ENCODE measurements at places on chromosomes 5 and 9. TPM values are rescaled to one million over a fixed set of nuclear protein-coding genes. Genes with fewer than 3 reads are reported as not detected.

GRCh38 chr5:135153661-135154060, 119.6 kb upstream of the PITX1 start:
- no peak for DNase-seq

- DNase-seq = no peak
Measured at GRCh38 chr9:32723789-32724325, 59.5 kb upstream of the TMEM215 start.

DNA sequence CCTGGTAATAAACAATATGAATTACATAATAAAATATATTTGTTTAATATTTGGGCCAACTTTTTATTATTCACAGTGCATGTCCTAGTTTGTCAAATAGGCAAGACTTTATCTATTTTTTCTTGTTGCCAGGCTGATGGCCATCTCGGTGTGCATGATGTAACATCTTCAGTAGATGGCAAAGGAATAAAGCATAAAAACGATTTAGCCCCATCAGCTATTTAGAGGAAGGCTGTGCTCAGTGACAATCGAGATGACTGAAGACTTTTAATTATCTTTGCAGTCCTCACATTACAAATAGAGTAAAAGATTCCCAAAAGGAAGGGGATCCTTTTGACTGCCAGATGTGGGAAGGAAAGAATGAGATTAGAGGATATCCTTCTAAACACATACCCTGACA, 358.5 kb downstream of the PTPRD start:
- DNase-seq = no peak

DNA sequence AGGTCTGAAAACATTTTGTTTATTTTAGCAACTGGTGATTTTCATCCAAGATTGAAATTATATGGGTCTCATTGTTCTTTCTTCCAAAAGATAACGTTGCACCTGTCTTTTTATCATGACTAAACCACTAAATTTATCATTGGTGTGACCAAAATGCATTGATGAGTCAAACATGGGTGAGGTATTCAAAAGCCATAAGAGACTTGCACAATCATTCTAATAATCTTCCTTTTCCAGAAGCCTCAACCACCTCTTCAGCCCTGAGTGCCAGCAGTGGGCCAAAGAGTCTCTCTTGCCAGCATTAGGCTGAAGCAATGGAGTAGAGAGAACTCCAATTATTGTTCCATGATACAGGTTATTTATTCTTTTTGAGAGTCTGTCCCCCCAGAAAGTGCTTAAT, 198.9 kb downstream of the LURAP1L start:
- DNase-seq = no peak

DNA sequence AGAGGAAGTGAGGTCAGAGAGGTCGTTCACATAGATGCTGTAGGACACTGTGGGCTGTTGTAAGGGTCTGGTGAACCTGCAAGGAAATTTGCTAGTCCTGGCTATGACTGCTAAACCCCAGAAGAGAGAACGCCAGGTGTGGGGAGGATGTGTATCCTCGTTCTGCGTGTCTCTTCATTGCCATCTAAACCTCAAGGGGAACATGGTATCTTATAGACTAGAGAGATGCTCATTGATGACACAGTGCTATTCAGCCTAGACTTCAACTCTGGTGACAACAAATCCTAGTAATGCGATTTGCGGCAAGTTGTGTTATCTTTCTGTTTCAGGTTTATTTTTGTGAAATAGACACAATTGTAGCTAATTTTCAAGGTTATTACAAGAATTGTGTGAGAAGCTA, 140.2 kb downstream of the ADAMTSL1 start:
- DNase-seq = no peak

Gene SPATA31D4
- not detected for total RNA-seq

DNA sequence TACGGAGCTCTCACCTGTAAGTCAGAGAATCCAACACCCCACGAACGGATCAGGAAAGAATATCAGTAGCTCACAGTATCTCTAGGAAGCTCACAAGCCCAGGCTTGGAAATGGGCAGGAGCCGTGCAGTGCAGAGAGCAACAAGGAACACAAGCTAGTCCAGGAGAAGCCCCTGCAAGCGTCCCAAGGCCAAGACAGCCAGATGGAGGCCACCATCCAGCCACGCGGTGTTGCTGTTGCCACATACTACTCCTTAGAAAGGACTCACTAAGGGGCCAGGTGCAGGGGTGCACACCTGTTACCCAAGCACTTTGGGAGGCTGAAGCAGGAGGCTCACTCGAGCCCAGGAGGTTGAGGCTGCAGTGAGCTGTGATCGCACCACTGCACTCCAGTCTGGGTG, 15.4 kb upstream of the VAV2 start:
- no peak for DNase-seq

Gene FOXI1
- total RNA-seq = not detected

DNA sequence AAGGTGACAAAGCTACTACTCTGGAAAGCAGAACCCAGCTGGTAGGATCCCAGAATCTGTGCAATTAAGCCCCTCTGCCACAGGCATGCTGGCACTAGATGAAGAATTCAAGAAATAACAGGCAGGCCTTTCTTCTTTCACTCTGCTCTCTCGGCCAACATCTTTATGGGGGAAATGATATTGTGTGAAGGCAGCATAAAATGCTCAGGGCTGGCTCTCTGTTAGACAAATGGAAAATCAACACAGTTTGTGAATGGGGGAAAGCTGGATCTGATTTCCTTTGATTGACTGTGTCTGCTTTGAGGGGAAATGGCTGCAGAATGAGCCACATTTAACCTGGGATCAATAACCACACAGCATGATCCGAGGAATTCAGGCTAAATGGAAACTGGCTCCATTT, 29.1 kb upstream of the AKNA start:
- DNase-seq = no peak

DNA sequence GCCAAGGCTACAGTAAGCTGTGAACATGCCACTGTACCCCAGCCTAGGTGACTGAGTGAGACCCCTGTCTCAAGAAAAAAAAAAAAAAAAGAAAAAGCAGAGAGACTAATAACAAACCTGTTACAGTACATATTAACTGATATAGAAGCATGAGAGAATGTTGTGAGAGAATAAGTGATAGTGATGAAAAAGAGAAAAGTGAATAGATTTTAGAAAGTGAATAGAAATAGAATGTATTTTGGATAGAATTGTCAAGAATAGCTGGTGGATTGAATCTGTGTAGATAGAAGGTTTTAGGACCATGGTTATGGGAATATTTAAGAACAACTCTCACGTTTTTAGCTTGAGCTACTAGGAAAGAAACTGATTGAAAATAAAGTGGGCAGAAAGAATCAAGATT, 135.8 kb downstream of the WDR70 start:
- no peak for DNase-seq

DNA sequence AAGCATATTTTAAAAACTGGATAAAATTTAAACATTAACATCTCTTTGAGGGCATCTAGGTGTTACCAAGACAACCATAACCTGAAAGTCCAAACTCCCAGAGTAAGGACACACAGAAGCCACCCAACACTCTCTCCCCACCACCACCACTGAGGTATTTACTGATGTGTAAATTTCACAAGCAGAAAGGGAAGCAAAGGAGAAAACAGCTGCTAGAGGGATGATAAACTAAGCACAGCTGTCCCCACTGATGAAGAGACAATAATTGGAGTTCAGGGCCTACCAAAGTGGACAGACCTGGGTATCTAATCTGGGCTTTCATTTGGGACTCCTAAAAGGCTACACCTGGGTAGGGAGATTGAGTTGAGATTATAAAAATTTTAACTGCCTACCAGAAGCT, 63.6 kb downstream of the FRMD3 start:
- DNase-seq = no peak

All from G401 (cell line).